Jurkat, Clone E6-1 (cell line): ENCODE measurements at places on chromosomes 11 and 22.

DNA sequence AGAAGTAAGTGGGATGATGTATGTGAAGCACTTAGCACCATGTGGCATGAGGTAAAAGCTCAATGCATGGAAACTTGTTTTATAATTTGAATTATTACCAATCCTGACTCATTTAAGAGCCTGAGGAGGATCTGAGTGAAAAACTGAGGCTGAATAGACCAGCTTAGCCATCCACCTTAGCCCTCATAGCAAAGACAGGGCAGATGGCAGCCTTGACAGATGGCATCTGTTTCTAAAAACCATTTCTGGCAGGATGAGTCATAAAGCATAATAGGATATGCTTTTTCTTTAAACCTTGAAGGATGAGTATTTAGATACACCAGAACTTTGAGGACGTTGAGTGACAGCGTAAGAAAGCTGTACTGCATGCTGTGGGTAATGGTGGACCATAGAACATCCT lies 61.0 kb upstream of the NAV2 start:
- no peak for DNase-seq

DNA sequence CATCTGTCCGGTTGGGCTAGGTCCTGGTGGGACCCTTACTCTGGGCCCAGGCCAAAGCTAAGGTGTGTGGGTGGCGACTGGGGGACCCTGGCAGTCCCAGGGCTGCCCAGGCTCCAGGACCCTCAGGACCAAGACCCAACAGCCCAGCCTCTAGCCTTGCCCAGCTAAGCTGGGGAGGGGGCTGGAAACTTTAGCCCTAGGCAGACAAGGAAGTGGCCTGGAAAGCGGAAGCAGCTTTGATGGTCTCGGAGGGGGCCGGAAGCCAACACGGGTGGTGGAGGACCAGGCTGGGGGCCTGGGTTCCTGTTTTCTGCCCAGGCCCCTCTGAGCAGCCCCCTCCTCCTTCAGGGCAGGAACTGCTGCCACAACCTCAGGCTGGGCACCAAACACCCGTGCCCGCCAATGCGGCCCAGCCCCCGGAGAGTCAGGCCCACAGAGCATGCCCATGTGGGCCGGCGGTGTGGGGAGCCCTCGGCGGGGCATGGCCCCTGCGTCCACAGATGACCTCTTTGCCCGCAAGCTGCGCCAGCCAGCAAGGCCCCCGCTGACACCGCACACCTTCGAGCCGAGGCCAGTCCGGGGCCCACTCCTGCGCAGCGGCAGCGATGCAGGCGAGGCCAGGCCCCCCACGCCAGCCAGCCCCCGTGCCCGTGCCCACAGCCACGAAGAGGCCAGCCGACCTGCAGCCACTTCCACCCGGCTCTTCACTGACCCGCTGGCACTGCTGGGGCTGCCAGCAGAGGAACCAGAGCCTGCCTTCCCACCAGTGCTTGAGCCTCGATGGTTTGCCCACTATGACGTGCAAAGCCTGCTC lies 2.8 kb downstream of the SIPA1 start:
- DNase-seq = no peak

DNA sequence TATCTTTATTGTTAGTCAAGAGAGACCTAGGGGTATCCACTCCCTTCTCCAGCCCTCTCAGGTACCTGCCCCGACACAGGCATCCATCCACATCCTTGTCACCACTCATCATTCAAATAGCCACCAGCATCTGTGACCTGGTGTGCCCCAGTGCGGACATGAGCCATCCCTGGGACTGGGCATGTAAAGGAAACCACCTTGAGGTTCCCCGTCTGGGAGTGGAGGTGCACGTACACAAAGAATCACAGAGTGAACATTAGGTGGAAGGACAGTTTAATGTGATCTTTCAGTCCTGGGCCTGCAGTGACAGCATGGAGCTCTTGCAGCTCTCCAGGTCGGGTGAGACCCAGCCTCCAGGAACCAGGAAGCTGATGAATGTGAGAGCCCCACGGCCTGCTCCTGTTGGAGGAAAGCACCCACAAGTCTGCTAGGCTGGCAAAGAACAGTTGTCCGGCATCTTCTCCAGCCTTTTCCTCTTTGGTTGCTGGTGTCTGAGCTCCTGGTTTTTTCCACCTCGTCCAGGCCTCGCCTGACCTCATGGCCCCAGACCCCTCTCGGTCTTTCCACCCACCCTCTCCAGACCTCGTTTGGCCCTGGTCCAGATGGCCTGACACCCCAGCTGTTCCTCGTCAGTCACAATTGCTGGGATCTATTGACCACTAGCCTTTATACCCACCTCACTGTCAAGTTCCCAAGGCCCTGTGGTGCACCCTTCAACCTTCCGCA lies 16.5 kb downstream of the PSMD13 start:
- no peak for DNase-seq

DNA sequence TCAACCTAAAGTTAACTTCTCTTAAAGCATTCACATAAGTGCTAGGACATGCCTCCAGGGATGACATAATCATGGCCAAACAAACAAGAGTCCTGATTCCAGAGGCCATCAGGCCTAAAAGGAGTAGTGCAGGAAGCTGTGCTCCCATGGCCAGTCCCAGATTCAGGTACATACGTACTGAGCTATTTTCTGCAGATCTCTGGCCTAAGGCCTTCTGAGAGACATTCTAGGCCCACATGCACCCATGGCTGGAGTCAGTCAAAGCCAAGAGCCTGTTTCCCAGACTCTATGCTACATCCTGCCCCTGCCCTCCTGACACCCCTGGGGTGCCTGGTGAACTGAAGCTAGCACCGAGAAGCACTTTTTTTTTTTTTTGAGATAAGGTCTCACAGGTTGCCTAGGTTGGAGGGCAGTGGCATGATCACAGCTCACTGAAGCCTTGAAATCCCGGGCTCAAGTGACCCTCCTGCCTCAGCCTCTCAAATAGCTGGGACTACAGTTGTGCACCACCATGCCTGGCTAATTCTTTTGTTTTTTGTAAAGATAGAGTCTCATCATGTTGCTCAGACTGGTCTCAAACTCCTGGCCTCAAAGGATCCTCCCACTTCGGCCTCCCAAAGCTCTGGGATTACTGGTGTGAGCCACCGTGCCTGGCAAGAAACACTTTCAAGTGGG lies 553 bp downstream of the CD3D start:
- no peak for DNase-seq

- DNase-seq = no peak
Measured at GRCh38 chr11:105609832-105610781, at the start of gene GRIA4. GRIA4 (plus strand) TSS chr11:105610073; CDS start chr11:105610998, 925 bp downstream.

- DNase-seq = no peak
Measured at GRCh38 chr11:70948855-70949531, 303.4 kb downstream of the SHANK2 start.

- DNase-seq = no peak
Measured at GRCh38 chr22:16601437-16602223, 9.0 kb upstream of the CCT8L2 start.

DNA sequence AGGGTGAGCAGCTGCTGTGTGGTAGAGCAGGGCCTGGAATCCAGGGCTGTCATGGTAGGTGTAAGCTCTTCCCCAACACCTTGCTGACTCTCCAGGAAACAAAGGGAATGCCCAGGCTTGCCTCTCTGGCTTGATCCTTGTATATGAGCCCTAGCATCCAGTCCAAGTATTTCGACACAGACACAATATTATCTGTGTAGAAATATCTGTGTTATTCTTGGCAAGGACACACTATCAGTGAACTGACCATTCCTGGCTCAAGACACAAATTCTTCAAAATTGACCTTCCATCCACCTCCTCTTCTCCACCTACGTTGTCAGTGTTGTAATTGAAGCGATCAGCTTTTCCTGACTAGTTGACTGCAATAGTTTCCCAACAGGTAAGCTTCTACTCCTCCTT lies 312.0 kb upstream of the NARS2 start:
- no peak for DNase-seq

- DNase-seq = no peak
Measured at GRCh38 chr11:133122256-133122655, 410.0 kb downstream of the OPCML start.

DNA sequence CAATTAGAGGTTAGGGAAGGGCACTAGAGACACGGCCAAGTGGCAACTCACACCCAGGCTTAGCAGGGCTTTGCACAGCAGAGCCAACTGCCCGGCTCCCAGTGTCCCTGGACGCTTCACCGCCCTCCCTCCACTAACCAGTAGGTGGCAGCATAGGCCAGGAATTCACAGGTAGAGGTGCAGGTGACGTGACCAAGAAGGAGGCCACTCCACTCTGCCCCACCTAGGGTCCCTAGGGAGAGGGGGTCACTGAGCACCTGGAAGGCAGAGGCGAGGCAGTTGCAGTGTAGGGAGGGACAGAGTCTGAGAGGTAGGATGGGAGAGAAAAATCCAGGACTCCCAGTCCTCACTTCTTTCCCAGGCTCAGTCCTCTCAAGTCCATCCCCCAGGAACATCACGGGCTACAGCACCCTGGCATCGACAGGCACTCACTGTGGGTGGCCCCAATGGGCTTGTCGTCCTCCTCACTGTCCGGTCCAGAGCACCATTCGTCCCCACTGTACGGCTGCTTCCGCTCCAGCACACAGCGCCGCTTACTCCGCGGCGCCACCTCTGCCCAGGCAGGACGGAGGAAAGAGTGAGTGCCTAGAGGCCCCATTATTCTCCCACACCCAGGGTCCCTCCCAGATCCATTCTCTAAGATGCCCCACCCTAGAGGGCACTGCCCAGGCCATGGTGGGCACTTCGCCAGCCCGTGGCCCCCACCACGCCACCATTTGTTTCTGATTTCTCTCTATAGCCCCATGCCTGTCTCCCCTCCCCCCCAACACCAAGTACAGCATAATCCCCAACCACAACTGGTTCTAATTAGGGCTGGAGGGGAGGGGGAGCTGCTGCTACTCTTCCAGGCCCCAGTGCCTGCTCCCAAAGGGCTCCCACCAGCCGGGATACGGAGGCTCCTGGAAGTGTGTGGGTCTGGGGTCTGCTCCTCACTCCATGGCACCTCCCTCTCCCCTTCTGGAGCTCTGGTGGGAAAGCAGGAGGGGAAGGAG lies 18.4 kb downstream of the BCL9L start:
- peak; percentile 59 for DNase-seq

DNA sequence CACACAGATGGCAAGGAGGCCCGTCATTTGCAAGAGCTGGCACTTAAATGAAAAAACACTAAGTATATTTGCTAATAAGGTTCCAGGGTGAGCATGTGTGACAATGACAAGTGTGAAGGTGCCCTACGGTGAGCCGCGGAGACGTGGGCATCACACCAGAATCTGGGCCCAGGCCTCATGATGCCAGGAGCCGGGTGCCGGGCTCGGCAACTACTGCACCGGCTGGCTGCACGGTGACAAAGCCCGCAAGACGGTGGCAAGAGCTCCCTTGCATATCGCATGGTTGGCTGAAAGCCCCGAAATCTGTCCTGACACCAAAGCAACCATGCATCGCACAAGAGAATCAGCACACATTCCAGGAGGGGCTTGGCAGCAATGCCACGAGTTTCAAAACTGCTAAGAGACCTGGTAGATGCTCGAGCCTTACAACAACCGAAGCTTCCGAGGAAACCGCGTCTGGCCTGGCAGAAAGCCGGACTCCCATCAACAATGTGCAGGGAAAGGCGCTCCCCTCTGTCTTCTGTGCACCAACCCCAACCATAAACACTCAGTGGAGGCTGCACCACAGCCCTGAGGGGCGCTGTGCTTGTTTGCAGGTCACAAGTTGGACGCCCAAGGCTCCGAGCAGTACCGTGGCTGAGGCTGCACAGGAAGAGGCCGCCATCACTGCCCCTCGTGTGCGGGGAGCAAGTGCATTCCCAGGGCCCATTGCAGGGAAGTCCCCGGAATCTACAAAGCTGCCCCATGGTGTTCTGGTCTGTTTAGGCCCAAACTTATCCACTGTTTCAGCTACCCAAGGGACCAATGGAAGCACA lies 339.7 kb downstream of the CTTN start:
- no peak for DNase-seq

DNA sequence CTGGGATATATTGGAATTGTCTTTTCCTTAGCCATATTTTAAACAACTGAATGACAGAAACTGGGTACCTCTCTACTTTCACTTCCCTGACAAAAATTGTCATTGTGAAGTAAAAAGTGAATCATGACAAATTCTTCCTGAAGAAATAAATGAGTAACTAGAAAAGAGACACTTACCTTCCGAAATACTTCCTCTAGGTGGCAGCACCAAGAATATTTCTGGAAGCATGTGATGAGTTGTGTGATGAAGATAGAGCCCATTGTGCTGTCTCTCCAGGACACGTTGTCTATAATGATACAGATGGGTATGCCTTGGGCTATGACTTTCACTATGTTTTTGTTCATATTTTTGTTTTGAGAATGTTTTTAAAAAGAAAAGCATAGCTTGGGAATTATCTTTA lies 21.5 kb downstream of the CASP4 start:
- DNase-seq = peak; percentile 23

DNA sequence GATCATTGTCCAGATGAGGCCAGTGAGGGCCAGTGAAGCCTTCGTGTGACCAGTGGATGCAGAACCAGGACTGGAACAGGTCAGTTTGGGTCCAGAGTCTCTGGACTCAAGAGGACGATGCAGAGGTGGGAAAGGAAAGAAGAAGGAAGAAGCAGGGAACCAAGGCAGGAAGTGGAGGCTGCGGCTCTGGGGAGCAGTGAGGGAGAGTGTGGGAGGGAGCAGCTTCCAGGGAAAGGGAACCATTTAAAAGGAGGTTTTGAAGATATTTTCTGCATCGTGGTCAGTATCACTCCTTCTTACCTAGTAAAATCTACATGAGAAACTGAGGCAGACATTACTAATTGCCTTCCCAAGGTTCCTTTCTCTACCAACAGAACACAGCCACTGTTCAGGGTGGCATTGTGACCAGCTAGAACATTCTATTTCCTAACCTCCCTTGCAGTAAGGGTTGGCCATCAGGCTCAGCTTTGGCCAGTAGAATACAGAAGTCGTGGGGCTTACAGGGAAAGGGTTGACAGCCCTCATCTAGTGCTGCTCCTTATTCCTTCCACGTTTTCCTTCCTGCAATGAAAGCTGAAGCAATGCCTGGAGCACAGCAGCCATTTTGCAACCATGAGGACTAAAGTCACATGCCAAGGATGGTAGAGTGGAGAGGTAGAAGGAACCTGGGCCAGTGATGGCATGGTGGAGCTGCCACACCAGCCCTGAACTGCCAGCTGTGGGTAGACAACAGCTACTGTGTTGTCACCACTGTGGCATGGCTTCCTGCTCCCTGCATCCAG lies 29.1 kb upstream of the LINC01488 start:
- DNase-seq = no peak
